Cerebellar nuclear complex (tissue), 1 donor: ENCODE measurements at places on chromosomes 7 and 10.

GRCh38 chr7:33849004-33849403 is 56.3 kb upstream of the BMPER start:
- no peak for DNase-seq

DNA sequence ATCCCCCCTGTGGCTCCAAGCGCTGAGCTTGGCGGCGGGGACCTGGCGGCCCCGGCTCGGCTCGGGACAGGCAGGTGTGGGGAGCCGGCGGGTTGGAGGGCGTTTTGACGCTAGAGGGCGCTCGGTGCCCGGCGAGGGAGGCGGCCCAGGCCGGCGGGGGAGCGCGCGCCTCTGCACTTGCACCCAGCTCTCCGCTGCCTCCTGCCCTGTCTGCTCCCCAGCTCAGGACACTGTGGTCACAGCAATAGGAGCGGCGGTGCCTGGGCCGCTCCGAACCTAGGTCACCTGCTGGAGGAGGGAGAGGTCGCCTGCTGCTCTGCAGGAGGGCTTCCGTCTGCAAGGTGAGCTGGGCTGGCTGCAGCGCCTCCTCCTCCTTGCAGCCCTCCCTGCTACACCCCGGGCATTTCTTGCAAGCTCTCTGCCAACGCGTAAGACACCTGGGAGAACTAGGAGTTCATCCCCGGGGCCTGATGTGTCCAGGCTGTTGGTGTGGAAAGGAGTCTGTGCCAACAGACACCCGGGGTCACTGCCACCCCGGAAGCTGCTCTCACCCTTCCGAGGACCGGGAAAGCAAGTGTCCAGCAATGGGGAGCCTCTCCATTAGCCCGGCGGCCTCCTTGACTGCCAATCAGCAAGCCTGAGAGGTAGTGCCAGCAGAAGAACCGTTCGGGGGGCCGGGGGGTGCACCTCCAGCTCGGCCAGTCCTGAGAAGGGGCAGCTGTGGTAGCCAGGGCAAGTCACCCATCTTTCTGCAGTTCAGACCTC is 620.4 kb downstream of the GALNT17 start:
- DNase-seq = no peak

- no peak for DNase-seq
Observed at GRCh38 chr7:43565786-43566185, 17.1 kb upstream of the STK17A start.

GRCh38 chr10:120963594-120964220 is 112.5 kb downstream of the WDR11 start:
- DNase-seq = no peak

GRCh38 chr10:93757801-93758507 is at the start of gene LGI1:
Gene LGI1, plus strand, starts transcription at chr10:93757936. Its CDS starts 209 bp downstream, at chr10:93758145.
- peak; percentile 78 for DNase-seq

DNA sequence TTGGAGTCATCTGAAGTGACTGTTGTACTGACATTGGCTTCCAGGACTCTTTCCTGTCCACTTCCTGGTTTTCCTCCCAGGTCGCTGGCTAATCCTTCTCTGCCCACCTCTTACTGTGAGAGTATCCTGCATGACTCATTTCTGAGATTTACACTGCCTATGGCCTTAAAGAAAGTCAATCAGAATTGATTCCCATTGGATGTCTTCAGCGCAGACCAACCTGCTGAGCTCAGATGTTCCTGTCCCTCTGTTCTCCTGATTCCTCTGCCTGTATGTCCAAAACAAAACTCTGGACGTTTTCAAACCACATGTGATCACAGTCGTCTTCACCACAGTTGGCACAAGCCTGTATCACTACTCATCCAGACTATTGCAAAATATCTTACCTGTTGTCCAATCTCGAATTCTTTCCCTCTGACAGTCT is 262.1 kb downstream of the CREB5 start:
- no peak for DNase-seq

DNA sequence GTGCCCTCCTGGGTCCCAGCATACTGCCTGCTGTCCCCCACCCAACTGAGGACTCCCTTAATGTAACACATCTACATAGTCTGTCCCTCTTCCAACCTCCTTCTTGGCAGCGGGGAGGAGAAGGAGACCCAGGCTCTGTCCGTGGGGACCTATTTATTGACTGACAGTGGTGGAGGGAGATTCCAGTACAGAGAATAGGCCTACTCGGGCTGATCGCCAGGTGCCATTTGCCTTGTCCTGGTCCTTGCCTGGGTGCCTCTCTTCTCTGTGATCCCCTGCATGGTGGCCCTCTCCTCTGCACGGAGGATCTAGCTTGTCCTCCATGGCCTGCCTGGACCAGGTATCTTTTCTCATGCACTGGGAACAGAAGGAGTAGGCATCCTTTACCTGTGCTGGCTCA is 17.0 kb downstream of the GHRHR start:
- no peak for DNase-seq

DNA sequence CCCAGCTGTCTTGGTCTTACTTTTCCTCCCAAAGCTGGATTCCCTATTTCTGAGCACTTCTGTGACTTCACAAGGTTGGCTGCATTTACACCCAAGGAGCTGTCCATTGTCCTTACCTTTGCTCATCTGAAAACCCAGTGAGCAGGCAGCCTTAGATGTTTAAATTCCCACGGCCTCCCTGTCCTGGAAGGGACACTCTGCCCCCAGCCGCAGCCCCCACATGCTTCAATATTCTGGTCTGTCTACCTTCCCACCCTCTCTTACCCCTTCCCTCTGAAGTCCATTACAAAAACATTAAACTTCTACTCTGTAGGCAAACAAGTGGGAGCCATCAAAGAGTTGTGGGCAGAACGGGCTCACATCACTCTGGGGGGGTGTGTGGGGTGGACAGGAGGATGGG is 73.8 kb upstream of the EFCAB10 start:
- no peak for DNase-seq

DNA sequence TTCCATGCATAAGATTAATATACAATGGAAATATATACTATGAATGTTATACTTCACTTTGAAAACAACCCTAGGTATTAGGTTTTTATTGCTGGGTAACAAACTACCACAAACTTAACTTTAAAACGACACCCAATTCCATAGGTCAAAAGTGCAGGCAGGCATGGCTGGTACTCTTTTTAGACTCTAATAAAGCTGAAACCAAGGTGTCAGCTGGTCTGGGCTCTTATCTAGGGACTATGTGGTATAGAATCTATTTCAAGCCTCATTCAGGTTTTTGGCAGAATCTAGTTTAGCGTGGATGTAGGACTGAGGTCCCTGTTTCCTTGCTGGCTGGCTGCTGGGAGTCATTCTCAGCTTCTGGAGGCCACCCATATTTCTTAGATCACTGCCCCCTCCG is 65.0 kb upstream of the TMEM168 start:
- DNase-seq = no peak

GRCh38 chr7:28207486-28208158 is 27.0 kb upstream of the JAZF1 start:
- no peak for DNase-seq

DNA sequence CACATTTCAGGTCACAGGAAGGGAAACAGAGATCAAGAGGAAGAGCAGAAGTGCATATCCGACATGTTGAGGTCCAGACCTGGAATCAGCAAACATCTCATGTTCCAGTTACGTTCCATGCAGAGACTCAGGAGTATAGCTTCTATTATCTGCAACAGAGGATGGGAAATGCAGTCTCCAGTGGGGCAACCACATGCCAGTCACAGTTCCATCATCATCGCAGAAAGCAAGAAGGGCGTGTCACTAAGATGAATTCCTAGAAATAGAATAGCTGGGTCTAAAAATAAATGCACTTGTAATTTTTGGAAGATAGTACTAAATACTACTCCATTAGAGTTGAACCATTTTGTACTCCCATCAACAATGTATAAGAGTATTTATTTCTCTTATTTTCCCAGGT is 133.2 kb upstream of the MDFIC start:
- no peak for DNase-seq

DNA sequence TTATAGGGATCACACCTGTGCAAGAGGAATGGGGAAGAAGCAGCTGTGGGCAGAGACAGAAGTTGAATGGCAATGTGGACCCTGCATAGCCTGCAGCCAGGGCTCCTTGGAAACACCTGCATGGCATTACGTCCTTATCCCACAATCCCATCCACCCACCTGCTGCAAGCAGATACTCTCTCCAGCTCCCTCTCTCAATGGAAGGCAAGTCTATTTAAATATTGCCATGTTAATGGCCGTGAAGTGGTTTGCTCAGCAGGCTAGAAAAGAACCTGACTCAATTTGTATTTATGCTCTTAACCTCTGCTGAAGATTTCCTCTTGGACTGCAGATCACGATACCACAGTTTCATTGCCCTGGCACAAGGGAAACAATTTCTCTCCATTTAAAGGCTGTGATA is 417.0 kb downstream of the TYW1 start:
- DNase-seq = no peak

GRCh38 chr10:124037286-124037685 is 56.1 kb downstream of the CHST15 start:
- DNase-seq = no peak

- no peak for DNase-seq
Observed at GRCh38 chr10:8910314-8910713, 855.8 kb downstream of the GATA3 start.

DNA sequence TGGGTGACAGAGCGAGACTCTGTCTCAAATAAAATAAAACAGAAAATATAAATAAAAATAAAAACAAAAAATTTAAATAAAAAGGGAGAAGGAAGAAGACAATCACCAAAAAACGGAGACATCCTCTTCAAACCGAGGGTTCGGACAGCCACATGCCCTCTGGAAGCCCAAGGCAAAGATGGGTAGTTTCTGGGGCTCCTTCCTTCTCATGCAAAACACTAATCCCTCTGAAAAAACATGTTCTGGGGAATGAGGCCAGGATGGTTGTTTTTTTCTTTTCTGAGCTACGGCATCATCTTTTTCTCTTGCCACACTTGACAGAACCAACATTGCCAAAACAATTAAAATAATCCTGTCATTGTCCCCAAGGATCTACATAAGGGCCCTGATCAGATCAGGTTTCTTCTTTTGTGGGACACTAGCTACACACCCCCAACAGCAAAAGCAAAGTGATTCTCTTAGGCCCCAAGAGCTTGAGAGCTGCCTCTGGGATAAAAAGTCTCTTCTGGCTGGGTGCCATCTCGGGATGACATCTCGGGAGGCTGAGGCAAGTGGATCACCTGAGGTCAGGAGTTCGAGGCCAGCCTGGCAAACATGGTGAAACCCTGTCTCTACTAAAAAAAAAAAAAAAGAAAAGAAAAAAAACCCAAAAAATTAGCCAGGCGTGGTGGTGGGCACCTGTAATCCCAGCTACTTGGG is 14.2 kb upstream of the POR start:
- no peak for DNase-seq

GRCh38 chr10:102729029-102730026 is 14.4 kb upstream of the WBP1L start:
- DNase-seq = no peak

DNA sequence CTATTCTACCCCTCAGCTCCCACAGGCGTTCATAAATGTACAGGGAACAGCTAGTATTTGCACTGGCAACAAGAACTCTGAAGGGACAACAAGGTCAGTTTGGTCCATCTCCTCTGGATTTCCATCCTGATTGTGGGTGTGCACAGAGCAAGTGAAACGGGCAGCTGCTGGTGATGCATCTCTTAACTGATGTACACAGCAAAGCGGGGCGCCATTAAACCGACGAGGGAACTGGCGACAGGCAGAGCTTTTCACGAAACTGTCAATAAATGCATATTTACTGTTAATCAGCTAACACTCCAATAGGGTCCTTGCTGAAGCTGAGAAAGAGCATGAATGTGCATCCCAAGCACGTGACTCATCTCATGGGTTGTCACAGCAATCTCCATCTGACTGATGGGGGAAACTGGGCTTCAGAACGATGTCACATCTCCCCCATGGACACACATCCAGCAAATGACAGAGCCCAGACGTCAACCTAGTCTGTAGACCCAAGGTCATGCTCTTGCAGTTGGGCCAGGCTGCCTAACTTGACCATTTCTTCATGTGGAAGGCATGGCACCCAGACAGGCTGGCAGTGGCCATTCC is 54.2 kb downstream of the FAM53B start:
- DNase-seq = no peak

DNA sequence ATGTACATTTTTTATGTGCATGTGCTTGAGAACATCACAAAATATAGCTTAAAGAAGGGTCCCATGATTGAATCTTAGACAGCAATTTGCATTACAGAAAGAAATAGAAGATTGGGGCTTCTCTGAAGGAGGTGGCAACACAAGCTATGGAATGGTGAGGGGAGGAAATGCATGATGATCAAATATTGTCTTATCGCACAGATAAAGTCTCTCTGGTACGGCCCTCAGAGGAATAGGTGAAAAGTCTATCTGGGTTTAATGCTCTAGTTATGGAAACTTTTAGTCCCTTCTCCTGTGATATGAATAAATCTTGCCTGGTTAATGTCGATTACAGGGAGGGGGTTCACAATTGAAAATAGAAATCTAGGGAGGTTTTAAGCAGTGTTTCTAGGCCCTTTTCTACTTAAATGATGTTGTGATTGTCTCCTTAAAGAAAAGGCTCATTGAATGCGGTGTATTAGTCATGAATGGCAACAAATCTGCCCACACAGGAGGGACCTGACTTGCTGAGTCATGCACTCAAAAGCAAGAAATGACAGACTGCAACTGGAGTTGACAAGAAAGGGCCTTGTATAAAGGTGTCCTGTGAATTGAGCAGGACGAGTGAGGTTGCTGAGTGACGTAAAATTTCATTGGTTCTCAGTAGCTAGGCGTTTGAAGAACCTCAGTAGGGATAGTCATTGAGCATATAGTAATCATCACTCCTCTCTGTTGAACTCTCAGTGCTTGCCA is 133.4 kb upstream of the CSTF2T start:
- no peak for DNase-seq

GRCh38 chr7:136078630-136079029 is 101.5 kb upstream of the MTPN start:
- no peak for DNase-seq

DNA sequence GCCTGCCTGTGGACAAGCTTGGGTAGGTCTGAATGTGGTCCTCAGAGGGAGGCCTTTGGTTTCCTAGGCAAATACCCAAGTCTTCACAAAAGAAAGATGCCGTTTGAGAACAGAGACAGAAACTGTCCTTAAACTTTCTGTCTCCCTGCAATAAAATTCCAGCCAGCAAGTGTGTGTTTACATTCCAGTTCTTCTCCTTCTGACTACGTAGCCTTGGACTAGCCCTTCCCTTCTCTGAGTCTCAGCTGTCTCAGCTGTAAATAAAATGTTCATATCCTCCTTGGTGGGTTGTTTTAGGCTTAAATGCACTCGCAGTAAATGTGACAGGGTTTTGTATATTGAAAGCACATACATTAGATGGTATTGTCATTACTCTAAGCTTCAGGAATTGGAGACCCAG is 561.2 kb upstream of the MKI67 start:
- no peak for DNase-seq
